ENCODE measurements at places on chromosomes 6 and 20.

DNA sequence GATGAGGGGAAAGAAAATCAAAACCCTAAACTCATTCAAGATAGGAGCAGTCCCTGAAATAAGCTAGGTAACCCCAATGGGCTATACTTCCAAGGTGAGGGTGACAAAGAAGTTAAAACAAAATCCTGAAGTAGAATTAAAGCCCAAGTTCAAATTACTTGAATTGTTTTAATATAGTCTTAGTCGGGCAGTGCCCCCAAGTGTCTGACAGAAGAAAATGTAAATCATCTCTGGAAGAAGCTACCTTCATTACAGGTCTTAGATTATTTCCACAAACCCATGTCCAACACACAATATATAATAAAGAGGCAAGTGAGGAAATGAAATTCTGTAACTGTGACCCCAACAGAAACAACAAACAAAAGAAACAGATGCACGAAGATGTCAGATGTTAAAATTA is 36.8 kb upstream of the L3MBTL3 start:
- DNase-seq: no peak

DNA sequence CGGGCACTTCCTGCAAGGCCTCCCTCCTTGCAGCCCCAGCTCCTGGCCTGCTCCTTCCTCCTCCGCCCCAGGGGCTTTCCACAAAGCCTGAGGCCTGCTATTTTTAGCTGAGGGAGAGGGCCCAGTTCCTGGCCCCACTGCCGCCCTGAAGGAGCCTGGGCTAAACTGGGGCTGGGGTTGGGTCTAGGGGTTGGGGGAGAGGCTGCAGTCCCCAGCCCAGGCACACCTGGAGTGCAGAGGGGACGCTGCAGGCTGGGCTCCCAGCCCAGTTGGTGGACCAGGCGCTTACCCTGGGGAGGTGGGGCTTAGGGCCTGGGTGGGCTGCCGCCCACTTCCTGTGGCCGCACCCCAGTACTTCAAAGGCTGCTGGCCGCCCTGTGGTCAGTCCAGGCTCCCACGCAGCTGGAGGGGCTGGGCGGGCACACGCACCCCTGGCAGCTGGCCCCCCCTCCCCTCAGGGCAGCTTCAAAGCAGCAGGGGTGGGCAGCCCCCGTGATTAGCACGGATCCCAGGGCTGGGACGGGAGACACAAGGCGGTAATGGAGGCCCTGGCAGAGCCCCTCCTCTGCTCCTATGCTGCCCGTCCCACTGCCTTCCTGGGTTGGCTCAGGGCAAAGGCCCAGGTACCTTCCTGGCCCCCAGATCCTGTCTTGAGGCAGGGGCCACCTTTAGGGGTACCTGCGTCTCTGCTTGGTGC is 7.1 kb upstream of the ABHD16B start:
- DNase-seq: peak; percentile 66

GRCh38 chr20:35883778-35884540 is 70.3 kb downstream of the SCAND1 start:
- DNase-seq: peak; percentile 37

- DNase-seq: no peak
These were observed 25.4 kb upstream of the FAM83C start for GRCh38 chr20:35317416-35318210.

GRCh38 chr6:98498866-98499265 is 335.5 kb upstream of the POU3F2 start:
- DNase-seq: no peak

- no peak for DNase-seq
These were observed 62.4 kb downstream of the JAG1 start for GRCh38 chr20:10611357-10611756.

DNA sequence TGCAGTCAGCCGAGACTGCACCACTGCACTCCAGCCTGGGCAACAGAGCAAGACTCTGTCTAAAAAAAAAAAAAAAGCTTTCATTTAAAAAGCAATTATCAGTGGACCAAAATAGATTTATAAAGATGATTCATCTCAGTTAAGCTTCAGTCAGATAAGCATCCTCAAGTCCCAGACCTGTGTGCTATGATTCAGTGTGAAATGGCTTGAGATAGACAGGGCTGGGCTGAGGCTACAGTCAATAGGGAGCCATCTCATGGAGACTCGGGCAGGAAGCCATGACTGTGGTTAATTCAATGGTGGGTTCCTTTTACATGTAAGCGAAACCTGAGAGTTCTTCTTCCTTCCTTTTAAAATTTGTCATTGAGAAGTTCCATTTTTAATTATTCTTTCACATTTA is 276.0 kb downstream of the TFAP2A start:
- no peak for DNase-seq

DNA sequence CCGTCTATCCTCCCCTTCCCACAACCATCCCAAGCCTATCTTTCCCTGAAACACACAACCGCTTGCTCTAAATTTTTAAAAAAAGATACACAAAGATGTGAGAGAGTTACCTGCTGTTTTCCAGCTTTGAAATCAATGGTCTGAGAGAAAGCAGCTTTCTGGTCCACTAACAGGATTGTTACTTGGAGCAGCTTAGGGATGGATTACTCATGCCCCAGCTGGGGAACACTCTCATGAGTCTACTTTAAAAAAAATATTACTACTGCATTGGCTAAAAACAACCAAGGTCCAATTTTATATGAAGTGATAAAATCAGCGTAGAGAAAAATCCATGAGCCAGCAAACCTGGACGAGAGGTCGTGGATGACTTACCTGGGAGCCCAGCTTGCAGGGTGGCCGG is 29.6 kb upstream of the FOXC1 start:
- no peak for DNase-seq

DNA sequence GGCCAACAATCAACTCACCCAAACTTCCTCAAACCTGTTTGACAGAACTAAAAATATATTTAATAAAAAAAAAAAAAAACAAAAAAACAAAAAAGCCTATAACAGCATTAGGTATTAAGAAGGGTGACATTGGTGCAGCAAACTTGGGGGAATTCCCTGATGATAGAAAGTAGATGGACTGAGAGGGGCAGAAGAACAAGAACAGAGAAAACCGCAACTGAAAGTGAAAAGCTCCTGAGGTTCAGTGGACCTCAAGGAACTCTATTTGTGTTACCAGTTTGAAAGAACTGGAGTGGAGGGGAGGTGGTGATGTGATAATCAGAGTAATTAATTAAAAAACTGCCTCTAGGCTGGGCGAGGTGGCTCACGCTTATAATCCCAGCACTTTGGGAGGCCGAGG is 53.8 kb downstream of the MACROD2 start:
- no peak for DNase-seq

- DNase-seq: no peak
These were observed 18.9 kb downstream of the SIRPD start for GRCh38 chr20:1538655-1539054.

GRCh38 chr6:38350220-38350619 is 289.5 kb downstream of the BTBD9 start:
- no peak for DNase-seq

DNA sequence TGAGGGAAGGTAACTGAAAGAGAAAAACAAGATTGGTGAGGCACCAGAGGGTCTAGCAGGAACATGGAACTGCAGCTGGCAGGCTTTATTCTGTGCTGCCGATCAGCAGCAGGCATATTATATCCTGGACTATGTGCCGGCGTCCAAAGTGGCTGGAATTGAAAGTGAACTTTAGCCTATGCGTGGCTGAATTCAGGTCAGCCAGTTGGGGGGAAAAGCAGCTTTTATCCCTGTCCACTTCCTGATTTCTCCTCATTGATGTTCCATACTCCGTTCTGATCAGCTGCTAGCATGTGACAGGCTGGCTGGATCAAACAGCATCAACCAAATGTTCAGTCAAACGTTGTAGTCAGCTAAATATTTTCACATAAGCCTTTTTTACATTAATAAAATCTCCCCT is 99.0 kb downstream of the CAP2 start:
- no peak for DNase-seq

DNA sequence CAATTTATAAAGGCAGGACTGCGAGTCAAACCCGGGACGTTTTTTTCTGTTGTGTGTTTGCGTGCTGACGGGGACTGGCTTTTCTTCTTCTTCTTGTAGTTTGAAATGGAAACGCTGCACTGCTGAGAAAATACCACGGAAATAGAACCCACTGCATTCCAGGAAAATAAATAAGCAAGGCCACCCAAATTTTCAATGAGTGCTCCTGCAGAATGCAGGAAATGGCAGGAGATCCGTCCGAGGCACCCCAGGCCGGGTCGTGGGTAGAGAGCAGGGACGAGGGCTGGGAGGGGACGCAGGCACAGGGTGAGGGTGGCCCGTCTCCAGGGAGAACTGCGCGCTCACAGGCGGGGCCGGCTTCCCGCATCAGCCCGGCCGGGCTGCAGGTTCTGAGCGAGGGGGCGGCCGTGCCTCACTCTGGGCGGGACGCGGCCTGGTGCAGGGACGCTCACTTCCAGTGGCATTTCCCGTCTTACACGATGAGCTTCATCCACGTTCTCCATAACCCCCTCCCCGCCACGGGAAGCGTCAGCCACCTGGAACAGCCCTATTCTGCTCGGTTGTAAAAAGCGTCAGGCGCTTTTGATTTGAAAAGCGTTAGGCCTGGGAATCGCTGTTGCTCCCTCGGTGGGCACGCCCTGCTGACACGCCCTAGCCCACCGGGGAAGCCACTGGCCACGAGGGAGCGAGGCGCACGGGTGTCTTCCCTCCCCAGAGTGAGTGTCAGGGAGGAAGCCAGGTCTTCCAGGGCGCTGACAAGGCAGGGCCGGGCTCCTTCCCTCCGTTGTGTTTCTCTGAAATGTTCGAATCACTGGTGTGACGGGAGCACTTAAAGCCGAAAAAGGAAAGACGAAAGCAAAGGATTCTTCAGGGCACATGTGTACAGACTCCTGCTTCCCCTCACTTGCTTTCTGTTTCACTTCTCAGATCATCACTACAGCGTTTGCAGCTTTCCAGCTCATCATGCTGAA is 17.9 kb upstream of the EXOC2 start:
- no peak for DNase-seq

DNA sequence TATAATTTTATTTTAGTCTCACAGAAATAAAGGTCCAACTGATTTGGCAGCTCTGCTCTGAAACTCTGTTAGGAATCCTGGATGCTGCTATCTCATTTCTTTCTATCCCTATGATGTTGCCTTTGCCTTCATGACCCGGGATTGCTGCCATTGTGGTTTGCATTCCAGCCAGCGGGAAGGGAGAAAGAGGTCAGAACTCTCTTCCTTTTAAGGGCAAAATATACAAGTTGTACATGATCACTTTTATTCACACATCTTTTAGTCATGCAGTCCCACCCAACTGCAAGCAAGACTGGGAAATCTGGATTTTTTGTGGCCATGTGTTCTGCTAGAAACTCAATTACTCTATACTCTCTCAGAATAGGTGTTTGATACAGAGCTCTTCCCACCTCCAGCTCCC is 263.1 kb upstream of the ZFP64 start:
- DNase-seq: no peak

DNA sequence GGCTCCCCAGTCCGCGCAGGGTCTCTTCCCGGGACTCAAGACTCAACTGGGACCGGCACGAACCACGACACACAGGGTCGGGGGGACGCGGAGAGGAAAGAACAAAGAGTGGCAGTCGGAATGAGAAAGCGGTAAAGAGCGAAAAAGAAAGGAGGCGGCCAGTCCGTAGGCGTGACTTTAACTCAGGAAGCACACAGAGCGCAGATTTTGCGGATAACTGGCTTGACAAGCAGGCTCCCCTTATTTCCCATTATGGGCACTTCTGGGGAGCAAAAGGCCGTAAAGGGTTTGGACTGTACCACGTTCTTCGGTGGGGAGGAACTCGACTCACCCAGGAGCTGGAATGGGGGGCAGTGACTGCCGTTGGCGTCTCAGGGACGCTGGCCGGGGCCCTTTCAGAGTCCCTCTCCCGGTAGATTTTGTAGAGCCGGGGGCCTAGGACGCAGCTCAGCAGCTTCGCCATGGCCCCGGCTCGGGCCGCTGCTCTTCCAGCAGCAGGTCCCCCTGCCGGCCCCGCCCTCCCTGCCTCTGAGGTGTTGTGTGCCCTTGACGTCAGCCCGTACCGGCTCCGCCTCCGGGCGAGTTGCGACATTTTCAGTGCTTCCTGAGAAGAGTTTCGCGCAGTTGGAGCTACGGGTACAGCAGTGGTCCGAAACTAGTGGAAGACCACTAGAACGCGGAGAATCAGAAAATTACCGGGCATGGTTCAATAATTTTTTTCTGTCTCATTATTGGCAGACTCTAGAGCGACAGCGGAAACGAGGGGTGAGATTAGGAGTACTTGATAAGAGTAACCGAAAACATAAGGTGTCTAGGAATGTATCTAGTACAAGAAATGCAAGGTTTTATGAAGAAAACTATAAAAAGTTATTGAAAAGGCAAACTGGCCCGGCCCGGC is at the start of gene ABHD16A:
Gene ABHD16A (minus strand): TSS at position 506 of the 898 bp plus-strand sequence. CDS start 43 bp downstream, at position 463.
- DNase-seq: peak; percentile 95

DNA sequence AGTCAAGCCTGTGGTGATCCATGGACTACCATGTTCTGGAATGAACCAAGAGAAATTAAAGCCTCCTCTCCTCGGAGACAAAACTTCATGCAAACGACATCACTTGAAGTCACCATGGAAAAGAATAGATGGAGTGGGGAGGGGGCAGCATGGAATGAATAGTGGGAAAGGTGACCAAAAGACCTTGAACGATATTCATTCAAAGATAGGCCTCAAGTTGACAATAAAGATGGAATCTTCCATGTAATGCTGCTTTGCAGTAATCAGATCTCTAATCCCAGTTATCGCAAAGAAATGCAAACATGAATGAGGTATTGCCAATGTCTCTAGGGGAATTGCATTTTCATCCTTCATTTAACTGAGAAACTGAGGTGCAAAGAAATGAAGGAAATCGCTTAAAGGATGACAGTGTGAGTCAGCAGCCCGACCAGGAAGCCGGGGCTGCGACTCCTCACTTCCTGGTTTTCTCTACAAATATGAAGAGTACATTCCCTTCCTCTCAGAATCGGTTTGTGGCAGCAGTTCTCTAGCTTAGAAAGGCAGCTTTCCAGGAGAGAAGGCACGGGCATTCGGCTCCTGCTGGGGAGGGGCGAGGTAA is 65.6 kb upstream of the RREB1 start:
- peak; percentile 27 for DNase-seq

DNA sequence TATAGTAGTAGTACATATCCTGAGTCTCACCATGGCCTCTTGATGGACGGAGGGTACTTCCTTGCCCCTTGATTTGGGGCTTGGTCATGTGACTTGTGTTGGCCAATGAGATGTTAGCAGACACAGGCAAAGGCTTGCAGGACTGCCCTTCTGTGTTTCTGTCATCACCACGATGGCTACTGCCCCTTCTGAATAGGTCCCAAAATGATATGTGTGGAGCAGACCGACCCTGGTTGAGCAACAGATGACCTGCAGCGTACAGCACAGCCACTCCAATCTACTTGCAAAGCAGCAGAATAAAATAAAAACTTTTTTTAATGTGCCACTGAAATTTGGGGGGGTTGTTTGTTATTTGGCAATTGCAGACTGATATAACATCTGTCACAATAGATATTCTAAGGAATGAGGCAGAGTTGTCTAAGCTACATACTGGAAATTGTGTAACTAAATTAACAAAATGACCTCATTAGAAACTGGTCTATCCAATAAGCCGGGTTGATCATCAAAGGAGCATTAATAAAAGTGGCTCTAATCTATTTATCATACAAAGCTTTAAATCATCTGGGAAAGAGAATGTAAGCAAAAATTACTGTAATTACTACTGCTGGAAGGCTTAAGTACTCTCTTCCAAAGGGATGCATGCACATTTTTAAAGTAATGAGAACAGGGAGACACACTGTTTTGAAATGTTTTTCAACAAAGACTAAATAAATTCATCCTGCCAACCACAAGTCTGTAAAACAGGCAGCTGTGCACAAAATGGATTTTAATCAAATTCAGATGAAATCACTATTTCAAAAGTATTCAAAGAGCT is 209.5 kb downstream of the KIF16B start:
- no peak for DNase-seq

All from 8988T (cell line).